Activated T-cell treated with anti-CD3 and anti-CD28 coated beads for 1 hour (primary cell): ENCODE measurements at places on chromosomes 12 and 14.
A peak's percentile ranks its signal among the peaks of the same experiment; 100 is the strongest.

DNA sequence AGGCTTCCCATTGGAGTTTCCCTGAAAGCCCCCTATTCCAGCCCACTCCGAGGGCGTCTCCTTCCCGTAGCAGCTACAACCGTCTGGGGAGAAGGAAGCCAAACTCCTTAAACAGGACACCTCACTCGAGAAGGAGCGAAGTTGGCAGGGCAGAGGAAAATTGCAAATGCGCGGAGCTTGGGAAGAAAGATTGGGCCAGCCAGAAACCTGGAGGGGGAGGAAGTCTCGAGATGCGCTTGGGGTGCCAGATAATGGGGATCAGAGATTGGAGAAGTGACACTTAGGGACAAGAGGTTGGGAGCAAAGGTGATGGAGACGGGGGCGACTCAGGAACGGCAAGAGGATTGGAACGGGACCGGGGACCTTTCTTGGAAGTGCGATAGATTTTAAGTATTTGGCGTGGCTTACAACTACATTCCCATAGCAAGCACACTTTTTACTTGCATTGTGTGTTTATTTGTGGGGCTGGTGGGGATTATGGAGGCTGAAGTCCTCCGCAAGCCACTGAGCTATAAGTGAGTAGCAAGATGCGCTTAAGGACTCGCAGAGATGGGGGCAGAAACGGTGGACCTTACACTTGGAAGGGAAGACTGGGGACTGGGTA lies 926 bp downstream of the HRK start:
- no peak for DNase-seq

DNA sequence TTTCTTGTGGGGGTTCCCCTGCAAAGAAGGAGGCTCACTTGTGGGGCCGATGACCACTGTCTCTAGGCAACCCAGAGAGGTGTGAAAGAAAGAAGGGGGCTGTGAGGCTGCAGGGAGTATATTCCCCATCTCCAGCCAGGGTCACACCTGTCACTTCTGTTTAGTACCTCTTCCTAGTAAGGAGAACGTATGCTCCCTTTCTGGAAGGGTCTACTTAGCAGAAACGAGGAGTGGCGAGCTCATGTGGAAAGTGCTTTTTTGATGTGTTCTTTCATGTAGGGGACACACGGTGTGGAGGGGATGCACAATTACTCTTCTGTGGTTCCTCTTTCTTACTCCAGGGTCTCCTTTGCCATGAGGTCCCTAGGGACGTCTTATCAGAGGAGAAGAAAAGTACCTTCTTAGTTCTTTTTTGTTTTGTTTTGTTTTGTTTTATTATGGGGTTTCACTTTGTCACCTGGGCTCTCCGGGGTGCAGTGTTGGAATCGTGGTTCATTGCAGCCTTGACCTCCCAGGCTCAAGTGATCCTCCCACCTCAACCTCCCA lies 58.3 kb downstream of the PRKCH start:
- no peak for DNase-seq

GRCh38 chr14:56026506-56026905 lies 91.7 kb upstream of the PELI2 start:
- DNase-seq: no peak

DNA sequence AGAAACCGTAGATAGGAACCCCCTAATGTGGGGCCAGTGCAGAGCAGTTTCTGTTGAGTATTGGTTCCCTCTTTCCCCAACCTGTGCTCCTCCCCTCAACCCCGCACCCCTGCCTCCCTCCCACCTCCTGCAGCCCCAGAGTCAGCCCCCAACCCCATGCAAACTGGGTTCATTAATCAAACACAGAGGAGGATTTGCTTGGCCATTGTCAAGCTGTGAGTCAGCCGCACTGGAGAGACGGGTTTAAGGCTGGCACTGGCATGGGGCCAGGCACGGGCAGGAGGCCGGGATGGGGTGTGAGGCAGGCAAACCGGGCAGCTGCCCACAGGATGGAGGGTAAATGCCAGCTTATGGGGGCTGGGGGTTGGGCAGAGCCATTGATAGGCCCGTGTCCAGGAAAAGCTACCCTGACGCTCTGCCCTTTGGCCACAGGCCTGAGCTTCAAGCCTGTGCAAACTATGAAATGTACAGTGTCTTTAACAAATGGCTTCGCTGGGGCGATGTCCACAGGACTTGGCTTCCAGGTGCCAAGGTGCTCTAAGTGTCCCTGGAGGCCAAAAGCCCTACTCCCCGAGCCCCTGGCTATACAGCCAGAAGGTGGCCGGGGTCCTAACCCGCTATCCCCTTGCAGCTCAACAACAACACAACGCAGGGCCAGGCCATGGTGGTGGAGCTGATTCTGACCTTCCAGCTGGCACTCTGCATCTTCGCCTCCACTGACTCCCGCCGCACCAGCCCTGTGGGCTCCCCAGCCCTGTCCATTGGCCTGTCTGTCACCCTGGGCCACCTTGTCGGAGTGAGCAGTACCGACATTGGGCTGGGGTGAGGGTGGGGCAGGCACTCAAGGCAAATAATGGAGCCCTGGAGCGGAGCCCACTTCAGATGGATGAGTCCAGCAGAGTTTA lies 1.4 kb downstream of the AQP5 start:
- no peak for DNase-seq

DNA sequence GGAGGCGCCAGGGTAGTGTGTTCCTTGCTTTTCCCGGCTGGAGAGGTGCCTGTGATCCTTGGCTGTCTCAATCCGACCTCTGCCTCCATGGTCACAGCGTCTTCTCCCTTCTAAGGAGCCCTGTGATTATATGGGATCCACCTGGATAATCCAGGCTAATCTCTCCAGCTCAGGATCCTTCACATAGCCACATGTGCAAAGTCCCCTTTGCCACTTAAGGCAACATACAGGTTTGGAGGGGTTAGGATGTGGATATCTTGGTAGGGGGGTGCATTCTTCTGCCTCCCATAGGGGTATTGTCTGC lies 1.2 kb upstream of the HVCN1 start:
- DNase-seq: no peak

- DNase-seq: no peak
Measured at GRCh38 chr12:95643256-95643655, 92.0 kb upstream of the USP44 start.

DNA sequence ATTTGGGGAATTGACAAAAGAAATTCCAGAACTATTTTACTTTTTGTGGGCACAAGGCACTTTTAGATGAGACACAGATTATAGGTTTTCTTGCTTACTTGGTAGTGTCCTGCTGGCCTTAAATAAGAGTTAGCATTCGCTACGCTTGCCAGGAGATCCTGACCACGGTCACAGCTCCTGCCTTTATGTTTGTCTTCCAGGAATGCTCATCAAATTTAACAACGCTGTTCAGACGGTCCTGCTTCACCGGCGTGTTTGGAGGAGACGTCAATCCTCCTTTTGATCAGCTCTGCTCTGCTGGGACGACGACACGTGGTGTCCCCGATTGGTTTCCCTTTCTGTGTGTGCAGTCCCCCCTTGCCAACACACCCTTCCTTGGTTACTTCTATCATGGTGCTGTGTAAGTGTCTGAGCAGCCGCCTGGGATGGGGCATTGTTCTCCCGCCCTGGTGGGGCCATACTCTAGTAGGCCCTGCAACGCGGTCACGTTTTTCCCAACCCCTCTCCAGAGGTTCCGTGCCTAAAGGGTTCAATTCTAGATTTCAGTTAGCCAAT lies 15.8 kb downstream of the TCTN2 start:
- no peak for DNase-seq

DNA sequence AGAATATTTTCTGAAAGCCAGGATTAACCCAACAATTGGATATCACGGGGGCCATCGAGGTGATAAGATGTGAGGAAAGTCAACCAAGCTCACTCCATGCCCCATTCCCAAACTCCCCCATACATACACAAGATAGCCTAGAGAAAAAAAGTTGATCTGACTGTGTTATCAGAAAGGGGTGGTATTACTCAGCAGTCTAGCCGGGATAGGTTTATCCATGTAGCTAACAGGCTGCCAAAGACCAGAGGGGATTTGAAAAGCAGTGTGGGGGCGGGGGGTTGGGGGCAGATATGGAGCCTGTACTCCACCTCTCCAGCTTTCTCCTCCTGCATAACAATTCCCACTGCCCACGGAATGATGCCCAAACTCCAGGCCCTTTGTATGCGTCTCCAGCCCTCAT lies 13.2 kb upstream of the MAP1LC3B2 start:
- DNase-seq: no peak

GRCh38 chr14:73207615-73208014 lies 29.7 kb upstream of the PAPLN start:
- no peak for DNase-seq

DNA sequence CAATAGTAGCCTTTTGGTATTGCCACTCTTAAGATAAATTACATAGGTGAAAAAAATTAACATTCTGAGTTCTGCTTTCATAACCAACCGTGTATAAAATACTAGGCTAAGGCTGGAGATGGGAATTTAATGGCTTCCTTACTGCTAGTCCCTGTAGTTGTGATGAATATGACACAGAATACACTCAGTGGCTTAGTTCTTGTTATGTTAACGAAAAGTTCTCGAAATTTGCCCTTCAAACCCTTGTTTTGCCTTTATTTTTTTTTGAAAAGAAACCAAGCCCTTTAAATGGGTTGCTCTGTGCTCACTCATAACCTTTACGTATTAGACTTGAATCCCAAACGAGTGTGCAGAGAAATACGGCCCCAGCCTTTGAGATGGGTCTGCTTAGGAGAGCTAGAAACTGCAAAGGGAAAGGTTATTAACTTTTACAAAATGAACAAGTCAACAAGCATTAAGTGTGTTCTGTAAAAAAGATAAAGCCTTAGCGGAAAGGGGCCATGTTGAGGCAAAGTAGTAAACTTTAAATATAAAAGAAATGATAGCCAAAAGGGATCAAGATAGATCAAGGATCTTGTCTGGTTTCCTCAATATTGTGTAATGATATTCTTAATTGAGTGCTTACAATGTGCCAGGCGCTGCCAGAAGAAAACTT lies 1.7 kb downstream of the NUDT4 start:
- no peak for DNase-seq

- DNase-seq: no peak
Measured at GRCh38 chr14:39368261-39368959, 63.8 kb downstream of the FBXO33 start.

DNA sequence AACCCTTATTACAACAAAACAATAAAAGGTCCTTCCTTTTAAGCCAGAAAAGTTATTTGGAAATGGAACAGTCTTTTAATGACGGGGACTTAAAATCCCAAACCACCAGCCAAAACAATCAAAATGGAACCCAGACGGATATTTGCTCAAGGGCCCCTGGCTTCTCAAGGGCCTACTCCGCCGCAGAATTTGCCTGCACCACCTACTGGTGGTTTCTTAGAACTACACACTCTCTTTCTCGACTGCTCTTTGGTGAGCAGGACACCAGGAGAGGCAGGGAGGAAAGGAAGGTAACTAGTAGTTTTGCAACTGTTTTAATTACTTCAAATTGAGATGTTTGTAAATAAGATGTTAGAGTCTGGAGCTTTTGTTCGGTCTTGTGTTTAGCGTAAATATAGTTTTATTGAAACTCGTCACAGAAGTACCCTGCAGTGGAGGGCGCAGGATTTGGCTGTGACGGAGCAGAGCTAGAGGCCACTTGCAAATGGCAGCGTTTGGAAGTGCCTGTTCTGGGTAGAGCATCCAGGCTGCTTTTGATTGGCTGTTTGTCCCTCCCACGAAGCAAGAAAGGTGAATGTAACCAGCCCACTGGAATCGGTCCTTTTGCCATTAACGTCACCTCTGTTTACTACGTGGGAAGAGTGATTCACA lies 238.5 kb downstream of the CACNA1C start:
- DNase-seq: no peak

- DNase-seq: no peak
Measured at GRCh38 chr12:713281-713875, 39.0 kb upstream of the WNK1 start.

DNA sequence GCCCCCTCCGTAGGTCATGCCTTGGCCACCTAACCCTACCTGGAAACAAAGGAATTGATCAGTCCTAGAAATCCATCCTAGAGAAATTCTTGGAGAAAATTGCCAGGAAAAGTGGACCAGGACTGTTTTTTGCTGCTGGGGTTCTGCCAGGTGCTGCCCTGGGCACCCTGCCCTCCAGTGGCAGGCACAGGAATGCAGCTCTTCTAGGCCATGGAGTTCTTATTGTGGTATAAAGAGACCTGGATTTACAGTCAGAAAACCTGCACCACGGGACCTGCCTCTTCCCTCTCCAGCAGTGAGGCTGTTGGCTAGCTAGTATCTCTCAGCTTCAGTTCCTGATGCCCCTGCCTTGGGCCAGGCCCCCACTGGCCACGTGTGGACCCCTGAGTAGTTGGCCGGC lies 59.7 kb downstream of the SLC24A4 start:
- DNase-seq: no peak

- no peak for DNase-seq
Measured at GRCh38 chr14:68506645-68507419, 286.0 kb downstream of the ZFP36L1 start.

DNA sequence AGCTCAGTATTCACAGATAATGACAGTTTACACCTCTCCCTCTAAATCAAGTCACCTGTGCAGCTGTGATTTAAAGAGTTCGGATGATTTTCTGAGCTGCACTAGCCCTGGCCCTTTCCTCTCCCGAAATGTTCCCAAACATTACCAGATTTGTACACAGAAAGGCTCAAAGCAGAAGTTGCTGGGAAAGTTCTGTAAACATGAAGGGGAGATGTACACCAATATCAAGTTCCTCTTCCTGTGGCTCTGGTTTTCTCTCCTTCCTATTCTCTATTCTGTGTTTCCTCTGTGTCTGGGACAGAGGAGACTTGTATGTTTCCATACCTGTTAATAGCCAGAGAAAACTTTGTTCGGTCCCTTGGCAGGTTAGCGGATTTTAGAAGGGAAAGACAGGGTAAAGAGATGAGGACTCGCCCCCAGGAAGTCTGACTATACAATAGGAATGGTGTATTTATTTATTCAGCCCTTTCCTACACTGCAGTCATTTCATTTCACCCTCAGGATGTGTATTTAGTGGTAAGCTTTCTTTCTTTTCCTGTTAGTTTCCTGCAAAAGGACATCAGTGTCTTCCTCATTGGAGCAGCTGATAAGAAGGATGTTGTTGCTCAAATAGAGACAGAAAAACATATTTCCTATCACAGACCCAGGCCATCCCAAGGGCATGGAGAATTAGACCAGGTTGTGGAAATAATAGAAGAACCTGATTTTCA lies 7.6 kb upstream of the NUMB start:
- no peak for DNase-seq

GRCh38 chr12:52659395-52659794 lies 7.4 kb upstream of the KRT2 start:
- no peak for DNase-seq

DNA sequence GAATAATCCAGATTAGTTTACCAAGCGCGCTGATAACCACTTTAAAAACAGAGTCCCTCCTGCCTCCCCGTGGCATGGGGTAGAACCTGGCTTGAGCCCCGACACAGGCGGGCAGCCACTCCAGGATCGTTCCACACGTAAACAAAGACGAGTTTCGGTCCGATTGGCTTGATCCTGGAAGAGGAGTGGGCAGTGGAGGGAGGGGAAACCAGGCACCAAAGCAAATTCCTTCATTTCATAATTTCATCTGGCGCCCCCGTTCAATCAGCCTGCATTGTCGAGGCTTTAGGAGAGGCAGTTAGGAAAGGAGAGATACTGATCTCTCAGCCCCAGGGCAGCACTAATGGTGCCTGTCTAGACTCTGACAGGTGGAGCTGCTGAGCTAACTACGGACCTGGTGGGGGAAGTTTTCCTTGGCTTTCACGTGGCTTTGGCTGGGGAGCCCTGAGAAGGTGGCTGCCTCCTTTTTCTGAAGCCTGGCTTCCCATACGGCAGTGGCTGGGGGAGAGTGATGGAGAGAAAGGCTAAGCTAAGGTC lies 751 bp upstream of the GPRC5A start:
- DNase-seq: peak; percentile 6

- DNase-seq: no peak
Measured at GRCh38 chr12:120429368-120429767, 8.5 kb upstream of the COX6A1 start.

GRCh38 chr14:96001866-96002497 lies 37.2 kb upstream of the C14orf132 start:
- DNase-seq: no peak
